ENCODE measurements at places on chromosomes 7 and 10.

DNA sequence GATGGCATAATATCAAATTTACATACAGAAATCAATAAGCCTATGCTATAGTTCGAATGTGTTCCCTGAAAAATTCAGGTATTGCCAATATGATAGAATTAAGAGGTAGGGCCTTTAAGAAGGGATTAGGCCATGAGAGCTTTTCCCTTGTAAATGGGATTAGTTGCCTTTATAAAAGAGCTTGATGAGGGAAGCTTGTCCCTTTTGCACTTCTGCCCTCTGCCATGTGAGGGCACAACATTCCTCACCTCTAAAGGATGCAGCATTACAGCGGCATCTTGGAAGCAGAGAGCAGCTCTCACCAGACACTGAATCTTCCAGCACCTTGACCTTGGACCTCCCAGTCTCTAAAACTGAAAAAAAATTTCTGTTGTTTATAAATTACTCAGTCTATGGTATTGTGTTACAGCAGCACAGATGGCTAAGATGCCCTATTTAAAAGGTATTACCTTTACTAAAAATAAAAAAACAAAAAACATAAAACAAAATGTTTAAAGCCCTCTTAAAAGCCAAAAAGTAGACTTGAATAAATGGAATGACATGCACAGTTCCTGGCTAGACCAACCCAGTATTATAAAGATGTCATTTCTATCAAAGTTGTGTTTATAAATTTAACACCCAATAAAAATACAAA lies 909.6 kb downstream of the REEP3 start:
- no peak for DNase-seq

GRCh38 chr7:86667732-86668131 lies 24.0 kb downstream of the GRM3 start:
- no peak for DNase-seq

GRCh38 chr10:112756235-112756527 lies 193.9 kb upstream of the TCF7L2 start:
- DNase-seq = no peak

GRCh38 chr7:110850224-110850623 lies 240.7 kb upstream of the LRRN3 start:
- DNase-seq = no peak

DNA sequence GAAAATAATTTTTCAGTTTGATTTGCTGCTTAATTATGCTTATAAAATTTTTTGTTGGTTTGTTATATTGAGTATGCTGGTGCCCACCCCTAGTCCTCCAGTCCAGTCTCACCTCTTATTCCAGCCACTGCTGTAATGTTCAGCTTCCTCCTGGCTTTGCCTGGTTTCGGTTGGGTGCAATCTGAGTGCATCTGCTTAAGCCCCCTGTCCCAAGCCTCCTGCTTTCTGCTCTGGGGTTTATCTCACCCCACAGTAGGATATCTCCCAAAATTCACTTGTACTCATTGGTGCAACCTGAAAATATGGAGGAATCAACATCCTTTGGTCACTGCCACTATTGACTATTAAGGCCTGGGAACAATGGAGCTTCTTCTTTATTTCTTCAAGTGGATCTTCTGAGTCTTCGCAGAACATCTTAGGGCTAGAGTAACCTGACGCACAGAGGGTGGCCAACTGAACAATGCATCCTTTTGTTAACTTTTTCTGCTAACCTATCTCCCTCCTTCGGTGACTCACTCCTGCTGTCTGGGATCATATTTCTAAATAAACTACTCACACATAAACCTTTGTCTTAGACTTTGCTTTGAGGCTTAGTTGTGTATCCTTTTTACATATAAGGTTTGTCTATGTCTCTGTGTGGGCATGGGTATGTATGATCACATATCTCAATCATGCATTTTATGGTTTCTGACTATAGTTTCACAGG lies 19.1 kb upstream of the SOSTDC1 start:
- DNase-seq = no peak

GRCh38 chr10:117005527-117006055 lies 604 bp upstream of the SHTN1 start:
- no peak for DNase-seq
